ENCODE measurements at places on chromosomes 1 and 21. TPM values are rescaled to one million over a fixed set of nuclear protein-coding genes. Genes with fewer than 3 reads are reported as not detected.

OR2M4 gene
- not detected for polyA plus RNA-seq

DNA sequence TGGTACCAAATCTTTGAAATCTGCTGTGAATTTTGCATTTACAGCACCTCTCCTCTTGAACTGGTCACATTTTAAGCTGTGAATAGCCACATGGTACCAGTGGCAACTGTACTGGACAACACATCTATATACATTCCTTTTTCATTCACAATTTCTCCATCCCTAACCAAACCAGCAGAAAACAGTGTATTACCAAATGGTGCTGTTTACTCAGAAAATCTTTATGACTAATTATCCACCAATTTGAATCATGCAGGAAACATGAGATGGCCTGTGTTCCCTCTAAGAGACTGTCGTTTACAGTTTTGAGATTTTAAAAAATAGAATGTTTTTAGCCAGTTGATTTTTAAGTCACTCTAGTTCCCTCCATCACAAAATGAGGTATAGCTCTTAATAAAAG is 17.6 kb upstream of the CCT8 start:
- DNase-seq: no peak

- DNase-seq: no peak
Observed at GRCh38 chr1:1479547-1480487, 8.3 kb downstream of the ATAD3B start.

- DNase-seq: no peak
Observed at GRCh38 chr1:217369271-217369981, 261.5 kb downstream of the GPATCH2 start.

NBPF4 gene
- not detected for polyA plus RNA-seq

DNA sequence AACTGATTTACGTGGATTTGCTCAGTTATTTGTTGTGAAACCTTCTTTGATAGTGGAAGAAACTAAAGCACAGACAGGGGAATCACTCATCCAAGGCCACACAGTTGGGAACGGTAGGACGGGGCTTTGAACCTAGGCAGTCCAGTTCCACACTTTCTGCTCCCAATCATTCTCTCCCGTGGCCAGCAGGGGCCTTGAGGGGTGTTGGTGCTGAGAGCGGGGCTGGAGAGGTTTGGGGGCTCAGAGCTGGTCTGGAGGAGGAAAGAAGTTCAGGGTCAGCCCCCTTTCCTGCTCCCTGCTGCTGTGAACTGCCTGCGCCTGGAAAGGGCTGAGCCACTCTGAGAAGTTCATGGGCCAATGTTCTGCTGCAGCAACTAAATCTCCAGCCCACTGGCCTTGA is 31.4 kb upstream of the ACTL8 start:
- DNase-seq: no peak

CHRNB2 gene
- polyA plus RNA-seq: 0.03 TPM

RGS7 gene
- not detected for polyA plus RNA-seq
